Fibroblast of skin of right biceps (primary cell): ENCODE measurements at places on chromosomes 3 and 15.

DNA sequence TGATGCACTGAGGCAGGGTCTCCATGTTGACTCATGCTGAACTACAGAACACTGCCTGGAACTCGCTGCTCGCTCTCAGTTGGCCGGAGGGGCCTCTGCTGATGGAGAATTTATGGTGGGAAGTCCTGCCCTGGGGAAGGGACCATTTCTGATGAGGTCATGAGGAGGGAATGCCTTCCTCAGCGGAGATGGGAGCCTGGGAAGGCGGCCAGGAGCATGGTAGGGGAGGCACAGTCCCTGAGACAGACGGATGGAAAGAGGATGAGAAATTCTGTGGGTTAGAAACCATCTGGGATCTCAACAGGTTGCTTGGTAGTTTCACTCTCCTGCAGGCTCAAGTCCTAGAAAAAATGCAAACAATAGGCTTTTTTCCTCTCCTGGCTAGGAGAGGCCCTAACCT lies 56.8 kb upstream of the TPM1 start:
- peak; percentile 93 for DNase-seq

DNA sequence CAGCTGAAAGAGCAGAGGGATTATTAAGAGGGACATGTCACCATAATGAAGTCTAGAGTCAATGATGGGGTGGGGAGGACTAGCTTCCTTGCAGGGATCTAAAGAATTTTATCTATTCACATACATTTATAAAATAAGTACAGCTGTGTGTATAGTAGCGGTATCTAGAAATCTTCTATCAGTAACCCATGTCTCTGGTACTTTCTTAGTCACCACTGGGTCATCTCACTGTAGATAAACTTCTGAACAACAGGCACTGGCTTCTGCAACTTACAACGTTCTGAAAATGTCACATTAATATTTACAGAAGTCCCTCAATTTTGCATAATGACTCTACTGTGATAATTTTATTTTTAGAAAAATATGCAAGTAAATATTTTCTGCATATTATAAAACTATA lies 401.7 kb downstream of the TBC1D5 start:
- DNase-seq: no peak

GRCh38 chr3:184334470-184335158 lies 2.8 kb upstream of the FAM131A start:
- peak; percentile 76 for DNase-seq

- no peak for DNase-seq
Measured at GRCh38 chr15:56944485-56944884, 26.0 kb downstream of the TCF12 start.

GRCh38 chr15:78915341-78916087 lies 29.3 kb downstream of the CTSH start:
- DNase-seq: peak; percentile 36

DNA sequence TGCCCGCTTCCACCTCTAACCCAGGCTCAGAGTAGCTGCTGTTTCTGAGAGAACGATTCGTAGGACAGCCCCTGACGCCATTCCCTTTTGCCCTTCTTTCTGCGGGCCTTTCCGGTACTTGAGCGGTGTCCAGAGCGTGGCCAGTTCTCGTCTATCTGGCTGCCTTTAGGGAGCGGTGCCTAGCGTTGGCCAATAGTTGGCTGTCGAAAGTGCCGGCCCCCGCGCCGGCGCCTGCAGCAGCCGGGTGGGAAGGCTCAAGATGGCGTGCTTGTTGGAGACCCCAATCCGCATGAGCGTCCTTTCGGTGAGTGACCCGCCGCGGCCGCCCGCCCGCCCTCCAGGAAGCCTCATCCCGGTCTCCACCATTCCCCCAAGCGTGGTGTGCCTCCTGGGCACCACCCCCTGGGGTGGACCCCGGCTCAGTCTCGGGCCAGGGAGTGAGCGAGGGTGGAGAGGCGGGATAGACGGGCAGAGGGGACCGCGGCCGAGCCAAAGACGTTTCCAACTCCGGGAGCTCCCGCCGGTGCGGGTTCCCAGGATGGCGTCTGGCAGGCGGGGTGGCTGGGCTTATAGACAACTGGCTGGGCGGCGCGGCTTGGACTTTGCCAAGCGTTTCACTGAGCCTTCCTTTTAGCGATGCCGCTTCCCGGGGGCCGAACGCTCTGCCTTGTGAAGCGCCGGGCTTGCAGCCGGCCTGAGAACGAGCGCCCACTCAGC lies at the start of gene ARMC8:
Gene ARMC8 (plus strand): TSS at position 6 of the 717 bp plus-strand sequence. CDS start 254 bp downstream, at position 260.
- peak; percentile 46 for DNase-seq

DNA sequence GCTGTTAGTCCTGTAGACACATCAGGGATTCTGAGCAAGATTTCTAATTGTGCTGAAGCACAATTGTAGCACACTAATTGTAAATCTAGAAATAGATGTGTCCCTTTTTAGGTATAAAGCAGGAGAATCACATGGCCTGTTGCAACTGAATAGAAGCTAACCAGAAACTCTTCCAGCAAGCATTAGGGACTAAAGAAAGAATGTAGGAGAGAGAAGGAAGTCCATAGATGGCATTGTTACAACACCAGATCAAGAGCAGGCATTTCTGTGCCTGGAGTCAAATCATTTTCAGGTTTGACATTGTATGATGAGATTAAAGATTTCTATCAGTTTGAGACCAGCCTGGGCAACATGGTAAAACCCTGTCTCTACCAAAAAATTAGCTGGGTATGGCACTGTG lies 27.4 kb downstream of the CALML4 start:
- no peak for DNase-seq

GRCh38 chr3:175916191-175916934 lies 1057.2 kb downstream of the NAALADL2 start:
- DNase-seq: no peak

DNA sequence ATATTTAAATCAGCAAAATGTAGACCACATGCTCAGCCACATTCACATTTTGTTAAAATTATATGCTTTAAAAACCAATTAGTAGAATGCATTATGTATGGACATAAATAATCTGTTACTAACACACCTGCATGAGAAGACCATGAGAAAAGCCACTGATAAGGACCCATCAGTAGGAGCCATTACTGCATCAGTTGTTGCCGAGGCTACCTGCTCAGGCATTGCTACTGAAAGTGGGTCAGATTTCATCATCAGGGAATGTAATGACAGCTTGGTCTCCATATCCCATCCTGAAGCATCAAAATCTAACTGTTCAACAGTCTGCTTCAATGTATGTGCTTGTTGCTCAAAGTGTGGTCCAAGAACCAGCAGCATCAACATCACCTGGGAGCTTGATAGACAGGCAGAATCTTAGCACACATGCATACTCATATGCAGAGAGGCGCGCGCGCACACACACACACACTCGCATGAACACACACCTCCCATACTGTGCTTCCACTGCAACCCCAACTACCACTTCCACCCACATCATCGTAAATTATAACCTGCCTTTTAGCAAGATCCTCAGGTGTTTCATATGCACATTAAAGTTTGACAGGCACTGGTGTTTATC lies 72.4 kb upstream of the FOXB1 start:
- no peak for DNase-seq

DNA sequence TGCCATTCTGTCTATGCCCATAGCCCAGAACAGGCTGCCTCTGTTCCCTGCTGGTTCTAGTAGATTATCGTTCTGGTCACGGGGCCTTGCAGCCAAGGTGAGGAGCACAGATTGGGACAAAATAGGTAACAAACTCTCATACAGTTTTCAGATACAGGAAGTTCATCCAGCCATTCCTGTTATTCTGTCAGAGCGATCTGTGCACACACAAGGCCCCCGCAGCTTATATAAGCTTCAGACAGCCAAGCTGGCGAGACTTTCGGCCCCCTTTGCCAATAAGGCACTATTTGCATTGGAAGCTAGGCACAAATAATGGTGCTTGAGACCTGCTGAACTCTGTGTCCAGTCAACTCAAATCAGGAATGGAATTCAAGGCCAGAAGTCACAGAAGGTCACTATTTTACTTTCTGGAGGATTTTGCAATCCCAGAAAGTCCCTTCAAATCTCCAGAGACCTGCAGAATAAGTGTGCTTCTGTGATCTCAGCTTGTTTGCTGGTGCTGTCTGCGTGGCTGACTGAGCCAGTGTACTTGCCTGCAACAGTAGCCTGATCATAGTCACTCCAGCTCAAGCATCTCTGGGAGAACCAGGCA lies 69.4 kb downstream of the BFSP2 start:
- DNase-seq: no peak

GRCh38 chr15:25391971-25392721 lies 46.7 kb downstream of the UBE3A start:
- DNase-seq: peak; percentile 90

GRCh38 chr3:130974201-130974600 lies 52.4 kb downstream of the ASTE1 start:
- DNase-seq: no peak

DNA sequence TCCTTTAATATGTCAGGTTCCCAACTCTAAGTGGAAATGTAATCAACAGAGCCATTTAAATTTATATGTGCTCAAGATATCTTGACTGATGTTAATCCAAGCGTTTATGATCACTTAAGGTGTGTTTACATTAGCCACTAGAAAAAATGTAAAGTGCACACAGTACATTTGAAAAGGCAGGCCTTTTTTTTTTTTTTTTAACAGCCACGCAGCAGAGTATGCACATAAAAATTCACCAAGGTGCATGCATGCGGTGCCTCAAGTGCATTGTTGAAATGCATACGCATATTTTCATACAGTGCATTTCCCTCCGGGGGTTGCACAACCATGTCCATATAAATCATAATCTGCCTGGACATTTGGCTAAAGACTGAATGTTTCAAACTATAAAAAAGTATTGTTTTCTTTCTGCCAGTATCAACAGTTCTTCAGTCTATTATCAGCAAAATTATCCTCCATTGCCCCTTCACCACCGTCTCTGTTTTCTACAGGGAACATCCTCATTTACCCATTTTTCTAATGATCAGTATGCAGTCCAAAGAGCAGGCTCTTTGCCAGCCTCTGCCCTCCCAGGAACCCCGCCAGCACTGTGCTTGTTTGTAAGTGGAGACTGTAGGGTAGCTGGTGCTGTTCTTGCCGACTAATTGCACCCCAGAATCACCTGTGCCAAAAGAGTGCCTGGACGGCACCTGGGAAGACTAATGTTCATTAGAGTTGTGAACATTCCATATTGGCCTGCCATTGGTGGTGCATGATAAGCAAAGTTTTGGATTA lies 611.2 kb upstream of the CFAP20DC start:
- peak; percentile 17 for DNase-seq

DNA sequence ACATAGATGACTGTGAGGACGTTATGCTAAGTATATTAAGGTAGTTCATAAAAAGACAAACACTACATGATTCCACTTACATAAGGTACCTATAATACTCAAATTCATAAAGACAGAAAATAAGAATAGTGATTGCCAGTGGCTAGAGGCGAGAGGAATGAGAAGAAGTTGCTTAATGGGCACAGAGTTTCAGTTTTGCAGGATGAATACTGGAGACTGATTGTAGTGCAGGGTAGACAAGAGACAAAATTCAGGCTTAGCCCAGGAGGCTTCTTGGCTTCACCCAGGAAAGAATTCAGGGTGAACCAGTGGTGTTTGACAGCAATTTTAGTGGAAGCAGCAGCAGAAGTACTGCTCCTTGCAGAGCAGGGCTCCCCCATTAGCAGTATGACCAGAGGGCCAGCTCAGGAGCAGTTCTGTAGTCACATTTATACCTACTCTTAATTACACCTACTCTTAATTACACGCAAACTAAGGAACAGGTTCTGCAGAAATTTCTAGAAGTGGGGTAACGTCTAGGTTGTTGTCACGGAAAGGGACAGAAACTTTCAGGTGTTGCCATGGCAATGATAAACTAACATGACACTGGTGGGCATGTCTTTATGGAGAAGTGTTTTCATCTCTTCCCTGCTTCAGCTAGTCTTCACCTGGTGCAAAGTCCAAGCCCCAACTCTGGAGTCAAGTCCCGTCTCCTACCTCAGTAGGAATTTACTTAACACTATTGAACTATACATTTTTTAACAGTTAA lies 55.2 kb downstream of the TBL1XR1 start:
- no peak for DNase-seq

DNA sequence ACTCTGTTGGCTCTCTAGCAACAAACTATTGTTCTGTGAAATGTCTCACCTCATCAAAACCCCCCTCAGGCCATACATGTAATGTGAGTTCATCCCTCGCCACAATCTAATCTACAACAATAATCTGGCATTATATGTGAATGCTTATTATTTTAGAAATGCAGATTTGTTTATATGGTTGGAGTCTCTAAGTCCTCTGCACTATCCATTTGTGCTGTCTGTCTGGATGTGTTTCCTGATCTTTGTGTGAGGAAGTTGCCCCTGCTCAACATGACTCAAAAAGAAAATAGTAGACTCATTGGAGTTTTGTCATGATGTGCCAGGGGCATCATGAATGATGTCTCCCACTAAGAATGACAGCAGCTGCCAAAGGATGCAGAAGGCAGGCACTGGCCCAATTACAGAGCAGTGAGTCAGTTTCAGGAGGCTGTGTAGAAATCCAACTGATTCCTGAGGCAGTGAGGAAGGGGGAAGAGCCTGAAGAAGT lies 161.6 kb upstream of the PDZRN3 start:
- DNase-seq: peak; percentile 99

DNA sequence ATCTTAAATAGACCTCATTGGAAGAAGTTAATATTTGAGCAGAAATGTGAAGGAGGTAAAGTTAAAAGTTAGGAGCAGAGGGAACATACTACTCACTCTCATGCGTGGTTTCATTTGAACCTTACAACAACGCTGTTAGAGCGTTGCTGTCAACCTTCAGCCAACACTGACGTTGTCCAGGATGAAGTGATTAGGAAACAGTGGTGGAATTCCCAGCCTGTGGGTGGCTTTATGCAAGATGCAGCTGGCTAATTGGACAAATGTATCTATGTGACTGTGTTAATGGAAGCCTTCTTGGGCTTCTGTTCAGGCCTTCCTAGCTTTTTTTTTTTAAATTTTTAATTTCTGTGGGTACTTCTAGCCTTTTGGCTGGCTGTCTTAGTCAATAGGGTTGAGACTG lies 40.5 kb downstream of the PTPRG start:
- DNase-seq: no peak

DNA sequence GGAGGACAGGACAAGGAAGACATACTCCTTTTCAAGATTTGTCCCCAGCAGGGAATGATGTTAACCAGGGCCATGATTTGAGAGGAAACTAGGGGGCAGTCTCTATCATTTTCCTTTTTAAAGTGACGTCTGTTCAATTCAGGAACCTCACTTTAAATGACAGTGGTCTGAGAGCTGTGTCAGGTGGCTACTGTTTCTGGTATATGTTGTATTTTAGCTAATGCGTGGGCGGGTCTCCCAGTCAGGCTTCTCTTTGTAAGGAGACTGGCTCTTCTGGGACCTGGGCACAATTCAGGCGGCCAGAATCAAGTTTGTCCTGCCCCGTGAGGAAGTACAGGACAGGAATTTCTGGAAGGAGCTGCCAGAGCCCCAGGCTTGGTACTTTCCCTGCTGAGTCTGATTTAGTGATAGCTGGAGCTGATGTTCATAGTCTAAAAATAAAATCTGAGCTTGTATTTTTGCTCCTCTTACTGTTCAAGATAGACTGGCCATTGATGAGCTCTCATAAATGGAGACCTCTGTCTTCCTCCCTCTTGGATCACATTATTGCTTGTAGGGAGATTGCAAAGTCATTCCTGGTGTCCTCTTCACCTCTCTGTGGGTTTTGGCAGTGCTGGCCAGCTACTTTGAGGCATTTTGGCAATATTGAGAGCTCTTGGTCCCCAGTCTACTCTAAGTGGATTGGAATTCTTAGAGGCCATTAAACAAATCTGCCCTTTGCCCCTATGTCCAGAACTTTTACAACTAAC lies 25.6 kb downstream of the SQOR start:
- DNase-seq: no peak

- no peak for DNase-seq
Measured at GRCh38 chr3:10723991-10724390, 92.0 kb upstream of the SLC6A11 start.
